CD4-positive, alpha-beta T cell treated with Interleukin-4 for 4 hours (primary cell): ENCODE measurements at places on chromosomes 12 and 14.

DNA sequence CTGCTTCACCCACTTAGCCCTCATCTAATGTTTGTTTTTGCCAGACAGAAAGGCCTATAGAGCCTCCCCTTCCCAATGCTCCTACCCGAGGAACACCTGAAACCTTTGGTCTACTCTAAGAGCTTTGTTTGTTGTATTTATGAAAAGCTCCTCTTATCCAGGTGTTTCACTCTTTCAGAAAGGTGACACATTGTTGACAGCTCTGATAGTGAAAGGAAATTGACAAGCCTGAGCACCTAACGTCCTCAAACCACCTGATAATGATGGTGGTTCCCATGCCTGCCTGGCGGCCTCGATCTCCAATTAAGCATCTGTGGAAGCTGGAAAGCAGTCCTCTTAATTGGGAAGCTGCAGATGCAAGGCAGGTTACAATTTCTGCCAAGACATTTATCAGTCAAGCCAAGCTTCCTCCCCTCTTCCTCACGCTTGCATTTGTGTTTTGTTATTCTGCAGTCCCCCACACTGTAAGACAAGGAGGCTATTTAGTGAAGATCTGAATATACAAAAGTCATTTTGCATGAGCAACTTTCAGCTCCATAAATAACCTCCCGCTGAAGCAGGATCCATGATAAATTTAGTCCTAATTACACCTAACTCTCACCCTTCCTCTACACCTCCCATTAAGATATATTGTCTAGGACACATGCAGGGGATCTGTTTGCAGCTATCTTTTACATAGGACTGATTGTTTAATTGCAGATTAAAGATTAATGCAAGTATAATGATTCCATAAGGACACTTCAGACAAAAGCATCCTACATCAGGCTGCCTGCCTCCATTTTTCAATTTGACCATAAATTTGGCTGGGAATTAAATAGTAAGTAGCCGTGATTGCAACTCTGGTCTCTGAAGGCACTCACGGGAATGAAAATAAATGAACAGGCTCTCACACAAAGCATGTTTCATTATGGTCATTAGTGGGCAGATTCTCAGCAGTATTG is 288.6 kb downstream of the PDZRN4 start:
- no peak for DNase-seq

GRCh38 chr12:71195338-71195896 is 37.6 kb upstream of the TSPAN8 start:
- no peak for DNase-seq

DNA sequence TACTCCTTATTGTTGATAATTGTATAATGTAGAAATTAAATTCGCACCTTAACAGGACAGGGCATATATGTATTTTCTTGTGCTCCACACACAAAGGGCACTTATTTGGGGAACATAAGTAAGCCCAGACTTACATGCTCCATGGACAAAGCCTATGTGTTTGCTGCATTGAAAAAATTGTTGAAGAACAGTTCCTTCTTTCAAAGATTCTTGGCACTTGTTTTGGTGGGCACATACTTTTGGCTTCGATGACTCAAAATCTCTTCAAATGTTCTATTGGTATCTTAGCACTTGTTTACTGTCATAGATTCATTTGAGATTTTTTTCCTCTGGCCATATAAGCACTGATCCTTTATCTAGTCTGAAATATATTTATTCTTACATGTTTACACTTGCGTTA is 1.4 kb upstream of the MAP4K5 start:
- DNase-seq, result no peak

DNA sequence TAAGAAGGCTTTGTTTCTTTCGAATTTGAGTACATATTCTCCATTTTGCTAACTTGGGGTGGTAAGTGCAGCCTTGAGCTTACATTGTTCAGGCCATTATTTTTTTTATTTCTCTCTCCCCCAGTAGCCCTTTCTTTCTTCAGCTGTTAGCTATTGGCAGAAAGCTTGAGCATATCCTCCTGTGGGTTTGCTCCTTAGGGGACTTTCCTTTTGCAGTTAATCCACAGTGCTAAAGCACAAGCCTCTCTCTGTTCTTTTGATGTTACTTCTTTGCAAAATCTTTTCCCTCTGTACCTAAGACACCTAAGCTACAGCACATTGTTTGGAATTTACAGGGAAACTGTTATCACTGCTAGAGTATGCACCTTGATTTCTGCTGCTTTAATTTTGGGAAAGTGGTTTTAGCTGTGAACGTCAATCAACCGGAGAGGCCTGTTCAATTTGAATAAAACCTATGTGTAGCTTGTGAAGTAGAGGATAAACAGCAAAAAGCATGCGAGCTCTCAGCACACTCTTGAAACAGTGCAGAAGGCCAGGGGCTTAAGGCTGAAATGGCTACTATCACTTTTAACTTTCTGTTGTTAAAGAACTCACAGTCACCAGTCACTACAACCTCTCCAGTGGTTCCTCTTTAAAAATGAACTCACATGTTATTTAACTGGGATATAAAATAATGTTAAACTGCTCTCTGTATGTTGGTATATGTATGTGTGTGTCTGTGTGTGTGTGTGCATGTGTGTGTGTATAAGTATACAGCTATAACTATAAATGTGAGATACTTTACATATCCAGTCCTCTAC is 139.2 kb downstream of the PDZRN4 start:
- no peak for DNase-seq

GRCh38 chr12:6722863-6723262 is 983 bp upstream of the COPS7A start:
- no peak for DNase-seq

DNA sequence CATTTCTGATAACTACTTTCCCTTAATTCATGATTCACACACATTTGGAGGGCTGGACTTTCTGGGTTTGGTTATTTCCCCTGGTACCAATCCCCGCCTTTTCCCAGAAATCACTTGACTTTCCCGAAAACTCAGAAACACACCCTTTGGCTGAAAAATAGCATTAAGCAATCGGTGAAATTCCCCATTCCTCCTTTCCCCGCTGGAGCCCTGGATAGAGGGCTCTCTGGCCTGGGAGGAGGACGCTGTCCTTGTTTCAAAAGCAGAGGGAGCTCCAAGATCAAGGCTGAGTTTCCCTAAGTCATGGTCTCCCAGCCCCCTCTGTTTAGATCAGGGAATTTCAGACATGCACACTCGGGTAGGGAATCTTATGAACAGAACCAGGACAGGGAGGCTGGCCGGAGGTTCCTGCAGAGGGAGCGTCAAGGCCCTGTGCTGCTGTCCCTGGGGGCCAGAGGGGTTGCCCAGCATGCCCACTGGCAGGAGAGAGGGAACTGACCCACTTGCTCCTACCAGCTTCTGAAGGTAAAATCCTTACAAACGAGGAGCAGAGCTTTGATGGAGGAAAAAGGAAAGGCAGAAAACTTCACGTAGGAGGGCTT is at the start of gene C1S:
C1S (plus strand) TSS at position 366 of the 602 bp plus-strand sequence. CDS start 1,195 bp downstream, outside the sequence.
- DNase-seq, result no peak

DNA sequence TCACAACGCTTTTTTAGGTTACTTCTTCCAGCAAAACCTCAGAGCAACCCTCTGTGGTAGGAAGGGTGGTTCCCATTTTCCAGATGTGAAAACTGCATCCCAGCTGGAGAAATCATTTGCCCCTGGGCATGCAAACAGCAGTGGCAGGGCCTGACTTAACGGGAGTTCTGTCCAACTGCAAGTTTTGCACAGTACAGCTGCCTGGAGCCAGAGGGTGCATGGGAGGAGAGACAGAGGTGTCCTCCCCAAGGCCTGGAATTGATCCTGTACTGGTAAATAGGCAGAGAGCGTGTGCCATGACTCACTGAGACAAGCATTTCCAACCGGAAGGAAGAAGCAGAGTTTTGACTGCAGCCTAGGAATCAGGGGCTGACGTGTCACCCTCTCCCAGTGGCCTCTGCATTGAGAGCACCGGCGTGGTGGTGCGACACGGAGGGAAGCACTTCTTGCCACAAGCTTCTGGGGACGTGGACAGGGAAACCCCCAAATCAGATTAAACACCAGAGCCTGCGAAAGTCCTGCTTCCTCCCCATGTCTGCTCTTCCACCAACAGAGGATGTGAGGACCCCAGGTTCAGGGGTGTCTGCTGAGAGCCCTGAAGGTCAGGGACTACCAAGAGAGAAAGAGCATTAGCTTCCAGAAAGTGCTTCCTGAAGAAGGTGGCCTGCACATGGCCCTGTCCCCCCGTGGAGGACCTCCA is 19.0 kb upstream of the SERPINA4 start:
- DNase-seq, result no peak

DNA sequence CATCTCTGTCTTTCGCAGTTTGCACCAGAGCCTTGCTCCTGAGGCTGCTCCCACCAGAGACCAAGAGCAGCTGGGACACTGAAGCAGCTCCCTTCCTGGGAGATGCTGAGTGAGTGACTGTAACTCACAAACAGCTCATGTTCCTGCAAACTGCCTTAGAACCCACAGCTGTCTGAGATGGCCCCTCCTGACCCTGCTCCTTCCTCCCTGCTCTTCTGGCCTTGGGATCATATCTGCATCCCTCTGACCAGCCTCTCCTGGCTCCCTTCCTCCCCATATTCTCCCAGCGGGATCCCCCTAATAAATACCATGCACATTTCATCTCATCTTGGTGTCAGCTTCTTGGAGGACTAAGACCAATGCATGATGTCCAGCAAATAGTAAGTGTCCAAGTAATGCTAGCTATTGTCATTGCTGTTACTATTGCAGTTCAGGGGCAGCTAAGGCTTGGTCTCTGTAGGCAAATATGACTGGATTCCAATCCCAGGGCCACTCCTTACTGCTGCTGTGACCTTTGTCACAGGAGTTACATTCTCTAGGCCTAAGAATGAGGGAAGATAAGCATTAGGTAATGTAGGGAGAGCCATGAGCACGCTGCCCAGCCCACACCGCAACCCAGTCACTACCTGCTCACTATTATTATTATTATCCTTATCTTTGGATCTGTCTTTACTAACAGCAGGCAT is 47.9 kb downstream of the SYNE3 start:
- DNase-seq, result no peak

DNA sequence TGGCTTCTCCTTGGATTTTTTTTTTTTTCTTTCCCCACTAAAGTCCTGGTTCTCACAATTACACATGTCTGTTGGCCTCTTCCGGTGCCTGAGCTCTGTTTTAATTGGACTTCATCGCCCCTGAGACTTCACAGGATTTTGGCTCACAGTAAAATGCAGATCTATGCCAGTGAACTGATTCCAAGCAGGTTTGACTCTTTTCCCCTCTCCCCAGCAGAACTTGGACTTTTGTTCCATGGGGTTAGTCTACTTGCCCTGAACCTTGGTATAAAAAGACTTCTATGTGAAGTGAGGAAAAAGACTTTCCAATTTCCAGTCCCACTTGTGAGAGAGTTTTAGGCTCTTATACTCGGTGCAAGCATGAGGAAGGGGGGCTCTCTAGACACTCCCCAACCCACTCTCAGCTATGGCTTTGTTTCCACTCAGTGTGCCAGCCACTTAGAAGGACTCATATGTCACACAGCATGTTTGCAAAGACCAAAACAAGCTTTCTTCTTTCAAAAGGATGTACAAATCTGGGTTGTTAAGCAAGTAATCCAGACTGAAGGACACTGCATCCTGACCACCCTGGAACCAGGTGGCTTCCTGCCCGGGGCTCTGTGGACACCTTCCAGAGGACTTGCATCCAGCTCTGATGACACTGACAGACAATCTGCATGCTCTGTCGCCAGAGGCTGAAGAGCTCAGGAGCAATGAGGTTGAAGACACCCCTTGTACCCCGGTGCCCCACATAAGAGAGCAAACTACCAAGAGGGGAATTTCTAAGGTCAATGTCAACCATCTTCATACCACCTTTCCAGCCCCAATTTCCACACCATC is 221.9 kb upstream of the EGLN3 start:
- DNase-seq, result no peak

DNA sequence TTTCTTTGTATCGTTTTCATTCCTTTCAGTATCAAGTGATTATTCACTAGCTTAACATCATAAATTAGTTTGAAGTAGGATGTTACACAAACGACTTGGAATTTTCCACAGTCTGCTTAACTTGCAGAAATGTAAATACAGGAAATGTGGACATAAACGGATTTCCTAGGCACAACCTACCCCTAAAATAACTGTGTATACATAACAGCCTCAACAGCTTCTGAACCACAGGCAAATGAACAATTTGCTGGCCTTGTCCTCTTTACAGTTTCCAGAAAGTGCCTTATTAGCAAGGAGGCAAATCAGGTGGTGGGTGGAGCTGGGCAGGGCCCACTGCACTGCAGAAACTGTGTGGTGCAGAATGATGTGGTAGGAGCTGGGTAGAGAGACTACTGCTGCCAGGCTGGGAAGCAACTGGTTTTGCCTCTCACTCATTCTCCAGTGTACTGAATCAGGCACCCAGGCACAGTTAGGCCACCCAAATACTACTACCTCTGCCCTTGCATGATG is 14.1 kb downstream of the DRAM1 start:
- DNase-seq, result no peak
